RWPE2 (cell line): ENCODE measurements at places on chromosomes 11 and 22.

GRCh38 chr22:32119568-32120235 is 39.4 kb downstream of the C22orf42 start:
- no peak for DNase-seq

DNA sequence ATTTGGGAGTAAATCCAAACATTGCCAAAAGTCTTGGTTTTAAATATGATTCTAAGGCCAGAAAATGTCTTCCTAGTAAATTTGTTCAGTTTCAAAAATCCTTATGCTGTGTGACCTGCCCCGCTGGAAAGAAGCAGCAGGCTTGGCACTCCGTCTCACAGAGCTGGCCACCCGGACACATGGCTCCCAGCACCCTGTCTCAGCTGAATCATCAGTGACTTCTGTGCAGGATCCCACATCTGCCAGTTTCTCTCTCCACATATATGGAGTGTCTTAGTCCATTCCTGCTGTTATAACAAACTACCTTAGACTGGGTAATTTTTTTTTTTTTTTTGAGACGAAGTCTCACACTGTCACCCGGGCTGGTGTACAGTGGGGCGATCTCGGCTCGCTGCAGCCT is 356.7 kb downstream of the TBC1D22A start:
- no peak for DNase-seq

- peak; percentile 92 for DNase-seq
These were observed 15.6 kb downstream of the SCYL1 start for GRCh38 chr11:65540290-65541092.

- DNase-seq, result peak; percentile 94
These were observed at the start of gene PPFIA1 for GRCh38 chr11:70270104-70270876. TSS of gene PPFIA1 (plus strand) at chr11:70270690. CDS start at chr11:70272173, 1,483 bp downstream.

DNA sequence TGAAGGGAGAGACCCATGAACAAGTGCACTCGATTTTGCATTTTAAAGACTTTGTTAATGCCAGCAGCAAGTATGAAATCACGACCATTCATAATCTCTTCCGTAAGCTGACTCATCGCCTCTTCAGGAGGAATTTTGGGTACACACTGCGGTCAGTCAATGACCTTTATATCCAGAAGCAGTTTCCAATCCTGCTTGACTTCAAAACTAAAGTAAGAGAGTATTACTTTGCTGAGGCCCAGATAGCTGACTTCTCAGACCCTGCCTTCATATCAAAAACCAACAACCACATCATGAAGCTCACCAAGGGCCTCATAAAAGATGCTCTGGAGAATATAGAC is 5.9 kb downstream of the SERPIND1 start:
- DNase-seq, result no peak

- no peak for DNase-seq
These were observed 92.8 kb upstream of the LINC01488 start for GRCh38 chr11:69388661-69389060.
